ENCODE measurements at places on chromosomes 12 and 14.
A peak's percentile ranks its signal among the peaks of the same experiment; 100 is the strongest.

GRCh38 chr12:102776041-102776440, 141.0 kb downstream of the PAH start:
- DNase-seq = peak; percentile 24

DNA sequence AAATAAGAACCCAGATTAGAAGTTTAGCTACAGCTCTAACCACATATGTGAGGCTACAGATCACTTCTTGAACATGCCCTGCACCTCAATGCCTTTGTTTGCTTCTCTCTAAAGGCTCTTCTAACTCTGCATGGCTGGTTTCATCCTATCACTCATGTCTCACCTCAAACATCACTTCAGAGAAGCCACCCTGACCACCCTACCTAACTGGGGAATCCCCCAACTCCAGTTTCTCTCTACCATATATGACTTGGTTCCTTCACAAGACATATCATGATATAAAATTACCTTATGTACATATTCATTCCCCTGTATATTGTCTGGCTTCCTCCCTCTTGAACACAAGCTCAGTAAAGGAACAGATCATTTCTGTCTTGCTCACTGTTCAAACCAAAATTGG, 250.2 kb upstream of the GRIP1 start:
- no peak for DNase-seq

- DNase-seq = no peak
Observed at GRCh38 chr12:92123780-92124688, 21.6 kb downstream of the BTG1 start.

GRCh38 chr12:227286-227915, 13.4 kb upstream of the SLC6A12 start:
- DNase-seq = no peak

DNA sequence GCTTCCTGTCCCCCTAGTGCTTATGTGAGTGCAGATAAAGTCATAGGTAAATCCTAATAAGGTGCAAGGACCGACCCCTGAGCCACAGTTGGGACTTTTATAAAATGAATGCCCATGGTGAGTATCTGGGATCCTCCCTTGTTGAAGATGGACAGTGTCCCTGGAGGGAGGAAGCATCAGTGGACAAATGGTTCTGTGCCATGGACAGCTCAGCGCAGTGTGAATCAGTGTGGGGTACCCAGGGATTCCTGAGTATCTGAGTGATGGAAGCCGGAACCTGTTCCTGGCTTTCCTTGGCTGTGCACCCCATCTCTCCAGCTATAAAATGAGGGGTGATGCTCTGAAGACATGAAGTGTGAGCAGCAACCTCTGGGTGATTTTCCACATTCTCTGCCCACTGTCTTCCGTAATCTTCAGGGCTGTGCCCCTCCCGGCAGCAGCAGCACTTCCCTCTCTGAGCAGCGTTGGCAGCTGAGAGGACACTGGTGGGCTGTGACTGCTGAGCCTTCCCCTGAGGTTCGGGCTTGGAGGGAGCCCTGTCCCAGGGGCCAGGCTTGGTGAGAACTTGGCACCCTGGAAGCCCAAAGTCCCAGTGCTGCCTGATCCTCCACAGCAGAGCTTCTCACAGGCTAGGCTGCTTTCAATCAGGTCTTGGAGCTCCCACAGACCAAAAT, 25.0 kb downstream of the VCPKMT start:
- no peak for DNase-seq

GRCh38 chr12:508145-508544, 48.4 kb downstream of the B4GALNT3 start:
- DNase-seq = no peak

DNA sequence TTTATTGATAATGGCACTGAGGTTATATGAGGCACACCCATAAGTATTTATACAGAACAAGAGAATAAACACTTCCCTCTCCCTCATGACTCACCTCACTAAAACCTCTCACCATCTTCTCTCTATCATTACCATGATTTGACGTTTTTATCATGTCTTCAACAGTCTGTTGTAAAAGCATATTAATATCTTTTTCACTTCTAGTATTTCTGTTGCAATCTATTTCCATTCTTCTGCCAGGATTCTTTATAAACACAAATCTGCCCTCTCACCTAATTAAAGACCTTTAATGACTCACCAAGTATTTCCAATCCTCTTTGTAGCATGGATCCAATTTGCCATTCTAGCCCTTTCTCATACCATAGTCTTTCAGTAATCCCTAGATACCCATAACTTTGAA, 527.7 kb downstream of the SLC16A7 start:
- DNase-seq = no peak

- no peak for DNase-seq
Observed at GRCh38 chr14:49895480-49895879, 2.6 kb downstream of the ARF6 start.

DNA sequence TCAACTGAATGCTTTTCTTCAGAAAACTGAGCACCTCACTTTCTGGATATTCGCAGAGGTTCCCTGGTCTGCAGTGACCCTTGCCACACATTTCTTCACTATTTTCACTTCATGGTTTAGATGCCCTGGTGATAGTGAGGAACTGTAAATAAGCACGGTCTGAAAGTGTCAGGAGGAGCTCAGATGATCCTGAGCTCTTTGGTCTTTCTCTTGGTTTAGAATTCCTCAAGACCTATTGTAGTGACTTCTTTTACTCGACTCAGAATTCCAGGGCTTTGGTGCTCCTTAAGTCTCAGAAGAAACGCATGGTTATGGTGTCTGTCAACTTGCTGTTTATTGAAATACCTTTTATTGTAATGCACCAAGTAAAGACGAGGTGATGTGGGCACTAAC, 84.0 kb downstream of the SAMD4A start:
- DNase-seq = no peak

GRCh38 chr12:113065126-113066007, 8.8 kb downstream of the DTX1 start:
- peak; percentile 67 for DNase-seq

DNA sequence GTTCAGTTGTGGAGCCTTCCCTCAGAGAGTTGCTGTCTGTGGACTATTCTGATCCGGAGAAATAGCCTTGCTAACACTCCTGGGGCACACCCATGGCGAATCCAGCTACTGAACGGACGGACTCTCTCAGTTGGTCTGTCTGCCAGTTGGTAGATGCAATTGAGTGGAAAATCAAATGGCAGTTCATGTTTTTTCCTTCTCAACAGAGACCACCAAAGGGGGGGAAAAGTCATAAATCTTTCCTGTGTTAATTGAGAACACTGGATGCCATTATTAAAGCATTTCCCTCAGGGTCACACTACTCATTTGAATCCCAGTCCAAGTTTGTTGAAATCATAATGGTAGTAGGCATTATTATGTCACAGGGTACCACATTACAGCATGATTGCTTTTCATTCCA, 354.3 kb upstream of the FAR2 start:
- no peak for DNase-seq

GRCh38 chr14:46840944-46841720, 189.6 kb upstream of the RPL10L start:
- no peak for DNase-seq

DNA sequence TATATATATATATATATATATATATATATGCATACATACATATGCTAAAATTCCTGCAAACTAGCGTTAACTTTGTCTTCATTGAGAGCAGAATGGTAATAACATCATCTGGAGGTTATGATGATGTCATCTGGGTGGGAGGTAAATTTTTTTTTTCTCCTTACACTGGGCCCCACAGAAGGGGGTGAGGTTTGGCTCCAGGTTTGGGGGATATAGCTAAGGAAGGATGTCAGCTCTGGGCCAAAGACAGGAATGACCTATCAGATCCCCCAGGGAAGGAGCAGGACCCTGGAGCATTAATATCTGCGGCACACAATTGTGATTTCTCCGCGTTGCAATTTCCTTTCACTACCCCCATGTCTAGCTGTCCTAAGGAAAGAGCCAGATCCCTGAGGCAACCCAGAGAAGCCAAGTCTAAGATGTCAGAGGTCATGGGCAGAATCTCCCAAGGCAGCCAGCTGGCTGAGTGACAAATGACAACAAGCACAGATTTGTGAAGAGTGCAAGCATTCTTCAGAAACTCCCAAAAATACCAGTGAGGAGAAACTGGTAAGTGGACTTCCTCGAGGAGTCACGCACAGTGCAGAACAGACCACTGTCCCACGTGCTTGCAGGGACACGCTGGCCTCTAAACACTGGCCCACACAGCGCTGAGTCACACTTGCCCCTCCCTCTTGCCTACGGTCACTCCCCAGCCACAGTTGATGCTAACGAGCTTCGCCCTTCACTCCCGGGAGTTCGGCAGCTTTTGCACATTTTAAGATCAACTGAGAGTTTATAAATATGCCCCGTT, 9.9 kb downstream of the UBC start:
- no peak for DNase-seq

GRCh38 chr14:55927028-55927427, 191.2 kb upstream of the PELI2 start:
- no peak for DNase-seq

DNA sequence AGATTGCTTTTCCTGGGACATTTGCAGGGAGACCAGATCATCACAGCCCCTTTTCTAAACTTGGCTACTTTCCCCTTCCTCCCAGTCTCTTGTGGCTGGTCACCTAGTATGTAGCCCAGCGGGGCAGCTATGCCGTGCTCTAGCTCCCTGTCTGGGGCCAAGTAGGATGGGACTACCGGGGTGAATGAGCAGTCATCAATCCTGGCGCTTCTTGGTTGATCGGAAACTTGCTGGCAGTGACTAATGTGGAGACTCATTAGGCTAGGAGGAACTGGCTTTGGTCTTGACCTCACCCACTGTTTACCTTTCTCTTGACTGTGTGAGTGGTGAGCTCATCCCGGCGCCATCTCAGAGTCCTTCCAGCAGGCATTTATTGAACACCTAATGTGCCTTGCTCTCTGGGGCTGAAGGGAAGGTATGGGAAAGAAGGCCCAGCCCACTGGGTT, 15.9 kb downstream of the PLEKHG3 start:
- no peak for DNase-seq

GRCh38 chr12:65470256-65470655, 191.8 kb downstream of the MSRB3 start:
- DNase-seq = no peak

- DNase-seq = no peak
Observed at GRCh38 chr12:130966443-130967030, 12.8 kb downstream of the ADGRD1 start.

GRCh38 chr14:100051543-100051942, 13.7 kb upstream of the EVL start:
- no peak for DNase-seq

- no peak for DNase-seq
Observed at GRCh38 chr14:51119411-51120051, 24.6 kb upstream of the TRIM9 start.

- no peak for DNase-seq
Observed at GRCh38 chr12:95266254-95266653, 48.6 kb downstream of the VEZT start.

DNA sequence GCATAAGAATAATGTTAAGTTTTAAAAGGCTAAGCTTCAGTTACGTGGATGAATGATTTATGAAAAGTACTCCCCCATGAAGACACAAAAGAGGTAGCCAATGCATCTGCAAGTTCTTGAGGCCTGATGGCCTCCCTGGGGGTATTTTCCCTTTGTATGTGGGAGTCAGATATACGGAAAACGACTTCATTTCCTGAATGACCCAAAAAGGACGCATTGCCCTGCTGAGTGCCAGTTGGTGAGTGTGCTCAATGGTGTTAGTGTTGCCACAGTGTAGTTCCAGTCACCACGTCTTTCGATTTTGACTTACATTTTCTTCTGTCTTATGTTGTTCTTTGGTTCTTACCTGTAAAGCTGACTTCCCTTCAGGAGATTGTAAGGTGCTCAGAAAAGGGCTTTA, 8.0 kb downstream of the ETV6 start:
- no peak for DNase-seq

DNA sequence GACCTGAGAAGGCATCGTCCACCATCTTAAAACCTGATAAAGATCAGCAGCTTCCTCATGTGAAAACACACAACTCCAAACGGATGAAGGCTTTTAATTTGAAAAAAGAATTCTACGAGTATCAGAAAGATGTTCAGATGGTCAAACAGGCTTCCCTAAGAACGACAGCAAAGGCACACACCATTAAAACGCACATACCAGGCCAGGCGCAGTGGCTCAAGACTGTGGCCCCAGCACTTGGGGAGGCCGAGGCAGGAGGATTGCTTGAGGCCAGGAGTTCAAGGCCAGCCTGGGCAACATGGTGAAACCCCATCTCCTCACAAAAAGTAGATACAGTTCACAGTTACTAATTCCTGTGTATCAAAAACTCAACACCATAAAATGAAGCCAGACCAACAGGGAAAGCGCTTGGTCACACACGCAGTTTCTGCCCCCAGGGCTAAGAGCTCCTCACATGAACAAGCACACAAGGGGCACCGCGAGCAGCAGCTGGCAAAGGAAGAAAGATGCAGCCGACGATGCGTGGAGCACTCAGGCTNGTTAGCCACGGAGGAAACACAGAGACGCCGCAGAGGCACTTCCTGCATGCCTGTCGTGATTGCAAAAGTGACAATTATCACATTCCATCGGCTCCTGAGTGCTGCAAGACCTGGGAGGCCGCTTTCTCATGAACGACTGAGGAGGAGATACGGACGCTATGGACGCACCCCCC, 78.0 kb downstream of the NOC4L start:
- no peak for DNase-seq

DNA sequence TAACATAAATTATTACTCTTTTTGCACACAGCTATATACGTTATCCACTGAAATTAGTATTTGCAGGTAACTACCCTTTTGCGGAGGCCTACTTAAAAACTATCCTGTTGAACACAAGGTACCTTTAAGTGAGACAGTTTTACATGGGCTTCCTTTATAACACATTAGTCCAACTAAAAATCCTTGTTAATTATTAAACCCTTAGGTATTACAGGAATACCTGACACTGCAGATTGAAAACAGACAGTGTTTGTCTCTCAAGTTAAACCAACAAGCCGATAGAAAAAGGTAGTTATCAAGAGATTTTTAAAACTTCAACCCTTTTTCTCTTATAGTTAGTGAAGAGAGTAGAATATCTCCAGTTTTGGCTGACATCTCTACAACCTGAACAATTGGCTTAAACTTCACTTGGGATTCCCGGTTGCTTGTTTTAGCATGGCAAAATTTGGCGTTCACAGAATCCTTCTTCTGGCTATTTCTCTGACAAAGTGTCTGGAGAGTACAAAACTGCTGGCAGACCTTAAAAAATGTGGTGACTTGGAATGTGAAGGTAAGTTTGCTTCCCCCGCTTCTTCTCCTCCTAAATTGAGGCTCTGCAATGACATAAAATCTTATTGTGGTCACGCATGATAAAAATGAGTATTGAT, at the start of gene MIA2:
Gene MIA2 (plus strand): TSS at position 236 of the 647 bp plus-strand sequence. CDS start 200 bp downstream, at position 436.
- DNase-seq = no peak

DNA sequence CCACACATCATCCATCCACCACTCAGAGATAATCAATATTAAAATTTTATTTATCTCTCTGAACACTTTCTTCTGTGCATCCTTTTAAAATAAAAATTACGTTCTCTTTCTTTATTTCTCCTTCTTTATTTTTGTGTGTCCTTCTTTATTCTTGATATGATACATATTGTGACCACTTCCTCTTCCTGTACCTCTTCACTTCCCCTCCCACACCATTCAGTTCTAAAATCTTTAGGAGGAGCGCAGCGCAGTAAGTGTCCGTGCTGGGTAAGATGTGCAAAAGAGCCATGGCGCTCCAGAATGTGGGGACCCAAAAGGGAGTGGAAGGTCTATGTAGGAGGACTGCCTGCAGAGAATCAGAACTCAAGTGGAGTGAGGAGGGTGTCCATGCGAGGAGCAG, 256.7 kb downstream of the ITPR2 start:
- no peak for DNase-seq

Data from GM10248 (cell line).